ENCODE measurements at places on chromosomes 1 and 21.

- DNase-seq, result no peak
Measured at GRCh38 chr1:55741516-55741915, 526.4 kb upstream of the USP24 start.

GRCh38 chr1:96865731-96866685 lies 144.4 kb downstream of the PTBP2 start:
- DNase-seq, result no peak

DNA sequence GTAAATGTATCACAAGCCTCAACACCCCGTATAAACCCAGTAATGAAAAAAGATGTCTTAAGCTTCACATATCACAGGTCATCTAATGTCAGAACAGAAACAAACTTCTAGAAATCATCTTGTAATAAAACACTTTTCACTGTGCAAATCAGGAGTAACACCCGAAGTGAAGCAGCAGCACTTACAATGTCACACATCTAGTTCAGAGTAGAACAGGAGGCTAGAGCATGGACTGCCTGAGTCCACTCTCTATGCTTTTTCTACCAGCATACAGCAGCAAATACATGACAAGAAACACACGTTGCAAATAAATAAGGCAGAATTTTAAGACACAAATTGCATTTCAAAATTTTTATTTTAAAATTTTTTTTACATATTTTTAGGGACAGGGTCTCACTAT lies 57.2 kb downstream of the AKT3 start:
- DNase-seq, result no peak

- no peak for DNase-seq
Measured at GRCh38 chr1:164645921-164646320, 86.9 kb downstream of the PBX1 start.

- DNase-seq, result no peak
Measured at GRCh38 chr1:154657556-154657955, 49.6 kb upstream of the ADAR start.

GRCh38 chr1:12711536-12711935 lies 4.4 kb upstream of the AADACL3 start:
- DNase-seq, result no peak

GRCh38 chr1:21868941-21869454 lies 56.9 kb downstream of the LDLRAD2 start:
- no peak for DNase-seq

All from coronary artery (tissue), 2 donors.